ENCODE measurements at places on chromosomes 2 and 18.

GRCh38 chr18:24766376-24766775, 305.9 kb downstream of the HRH4 start:
- DNase-seq: no peak

DNA sequence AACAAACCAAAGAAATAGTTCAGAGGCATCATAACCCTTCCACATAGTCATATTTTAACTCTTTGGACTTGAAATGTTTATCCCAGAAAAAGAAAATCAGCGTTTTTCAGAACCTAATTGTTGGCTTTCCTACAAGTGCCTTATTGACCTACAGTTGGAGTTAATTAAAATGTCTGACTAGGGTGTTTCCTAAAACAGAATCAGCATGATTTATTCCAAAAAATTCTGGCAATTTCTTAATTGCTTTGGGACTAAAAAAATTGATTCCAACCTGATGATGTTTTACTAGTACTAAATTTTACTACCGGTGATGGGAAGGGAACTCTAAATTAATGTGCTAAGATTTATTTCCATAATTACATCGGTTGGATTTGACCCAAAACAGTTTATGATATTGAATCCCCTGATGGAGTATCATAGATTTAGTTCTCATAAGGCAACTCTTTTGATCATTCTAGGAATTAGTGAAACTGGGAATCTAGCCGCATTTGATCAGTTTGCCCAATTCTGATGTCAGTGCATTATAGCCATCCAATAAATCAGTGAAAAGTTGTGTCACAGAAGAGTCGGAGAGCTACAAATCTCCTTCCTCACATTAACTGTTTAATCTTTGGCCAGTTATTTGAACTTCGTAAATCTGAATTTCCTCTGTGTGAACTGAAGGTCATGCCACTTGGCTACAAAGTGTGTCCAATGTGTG, 134.3 kb upstream of the DSEL start:
- no peak for DNase-seq

- DNase-seq: no peak
These were observed 912.8 kb downstream of the NRXN1 start for GRCh38 chr2:50118905-50119702.

- DNase-seq: no peak
These were observed 74.2 kb upstream of the MBOAT2 start for GRCh38 chr2:9077691-9078090.

DNA sequence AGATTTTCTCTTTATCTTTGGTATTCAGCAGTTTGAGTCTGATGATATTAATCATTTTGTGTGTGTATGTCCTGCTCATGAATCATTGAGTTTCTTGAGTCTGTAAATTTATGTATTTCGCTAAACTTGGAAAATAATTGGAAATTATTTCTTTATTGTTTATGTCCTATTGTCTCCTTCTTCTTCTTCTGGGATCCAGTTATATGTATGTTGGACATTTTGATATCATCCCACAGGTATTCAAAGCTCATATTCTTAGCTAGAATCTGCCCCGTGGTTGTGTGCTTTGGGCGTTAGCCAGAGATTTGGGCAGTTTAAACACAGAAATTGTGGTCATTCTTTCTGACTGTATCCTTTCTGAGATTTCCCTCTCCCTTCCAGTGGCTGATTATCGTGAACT, 243.0 kb upstream of the SPRED2 start:
- DNase-seq: no peak

- no peak for DNase-seq
These were observed 57.8 kb upstream of the TXNDC2 start for GRCh38 chr18:9827793-9828505.

DNA sequence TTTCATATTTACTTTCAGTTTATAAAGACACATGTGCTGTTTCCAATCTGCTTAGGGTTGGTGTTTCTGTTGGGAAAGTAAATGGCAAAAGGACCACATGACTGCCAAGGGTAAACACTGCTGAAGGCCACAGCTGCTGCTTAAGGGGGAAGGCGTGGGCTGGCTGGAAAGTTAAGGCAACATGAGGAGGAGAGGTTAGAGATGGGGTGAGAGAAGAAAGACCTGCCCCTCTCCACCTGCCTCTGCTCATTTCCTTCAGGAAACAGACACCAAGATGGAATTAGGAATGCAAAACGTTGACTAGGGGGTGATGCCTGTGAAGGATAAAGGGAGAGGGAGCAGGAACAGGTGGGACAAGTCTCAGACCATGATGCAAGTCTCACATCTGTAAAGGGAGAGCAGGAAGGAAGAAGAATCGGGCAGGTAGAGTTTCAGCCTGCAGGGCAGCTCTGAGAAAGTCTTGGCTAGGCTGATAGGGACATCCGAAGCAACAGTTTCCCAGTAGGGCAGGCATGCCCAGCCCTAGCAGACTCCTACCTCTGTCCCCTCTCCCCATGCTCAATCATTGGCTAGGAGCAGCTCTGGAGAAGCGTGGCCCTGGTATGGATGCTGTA, 86.0 kb downstream of the CDC42EP3 start:
- DNase-seq: no peak

Measured in CMK (cell line).